ENCODE measurements at places on chromosomes 1 and 21.
A peak's percentile ranks its signal among the peaks of the same experiment; 100 is the strongest.

DNA sequence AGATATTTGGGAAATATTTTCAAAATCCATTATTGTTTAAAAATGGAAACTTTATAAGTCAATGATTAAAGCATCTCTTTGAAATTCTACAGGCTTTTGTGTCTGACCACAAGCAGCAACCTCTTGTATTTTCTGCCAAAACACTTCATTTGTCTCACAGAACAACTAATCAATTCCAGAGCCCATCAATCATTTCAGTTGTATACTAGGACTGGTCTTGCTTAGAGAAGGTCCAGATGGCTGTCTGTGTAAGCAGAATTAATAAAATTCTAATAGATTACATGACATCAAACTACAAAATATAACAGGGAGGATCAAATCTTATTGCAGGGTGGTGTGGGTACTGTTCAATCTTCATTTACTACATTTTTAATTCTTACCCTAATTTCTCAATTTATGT lies 76.4 kb downstream of the ACBD6 start:
- DNase-seq = no peak

- no peak for DNase-seq
Observed at GRCh38 chr1:9442278-9442846, 96.9 kb upstream of the SLC25A33 start.

- DNase-seq = no peak
Observed at GRCh38 chr1:5223206-5223605, 568.8 kb downstream of the AJAP1 start.

DNA sequence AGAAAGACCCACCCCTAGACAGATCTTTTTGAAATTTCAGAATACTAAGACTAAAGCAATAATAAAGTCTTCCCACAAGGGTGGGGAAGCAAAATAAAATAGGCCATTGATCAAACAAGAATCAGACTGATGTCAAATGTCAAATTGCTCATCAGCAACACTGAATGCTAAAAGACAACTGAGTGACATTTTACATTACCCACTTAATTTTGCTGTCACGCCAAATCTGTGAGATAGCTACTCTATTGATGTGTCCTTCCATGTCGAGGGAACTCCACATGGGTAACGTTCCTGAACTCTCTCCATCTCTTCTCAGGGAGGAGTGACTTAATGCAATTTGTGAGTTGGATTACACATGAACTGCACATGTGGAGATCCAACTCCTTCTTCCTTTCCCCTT lies 271.7 kb upstream of the CAMK1G start:
- no peak for DNase-seq

DNA sequence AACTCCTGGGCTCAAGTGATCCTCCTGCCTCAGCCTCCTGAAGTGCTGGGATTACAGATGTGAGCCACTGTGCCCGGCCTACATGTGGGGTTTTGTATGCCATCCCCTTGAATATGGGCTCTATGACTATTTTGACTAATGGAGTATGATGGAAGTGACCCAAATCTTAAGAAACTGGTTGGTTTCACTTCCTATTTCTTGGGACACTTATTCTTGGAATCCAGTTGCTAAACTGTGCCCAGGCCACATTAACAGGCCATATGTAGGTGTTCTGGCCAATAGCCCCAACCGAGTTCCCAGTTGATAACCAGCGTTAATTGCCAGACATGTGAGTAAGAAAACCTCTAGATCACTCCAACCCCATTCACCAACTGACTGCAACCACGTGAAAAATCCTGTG lies 36.3 kb upstream of the CLIC4 start:
- no peak for DNase-seq

GRCh38 chr1:21255284-21255942 lies 34.9 kb downstream of the ECE1 start:
- DNase-seq = peak; percentile 63

DNA sequence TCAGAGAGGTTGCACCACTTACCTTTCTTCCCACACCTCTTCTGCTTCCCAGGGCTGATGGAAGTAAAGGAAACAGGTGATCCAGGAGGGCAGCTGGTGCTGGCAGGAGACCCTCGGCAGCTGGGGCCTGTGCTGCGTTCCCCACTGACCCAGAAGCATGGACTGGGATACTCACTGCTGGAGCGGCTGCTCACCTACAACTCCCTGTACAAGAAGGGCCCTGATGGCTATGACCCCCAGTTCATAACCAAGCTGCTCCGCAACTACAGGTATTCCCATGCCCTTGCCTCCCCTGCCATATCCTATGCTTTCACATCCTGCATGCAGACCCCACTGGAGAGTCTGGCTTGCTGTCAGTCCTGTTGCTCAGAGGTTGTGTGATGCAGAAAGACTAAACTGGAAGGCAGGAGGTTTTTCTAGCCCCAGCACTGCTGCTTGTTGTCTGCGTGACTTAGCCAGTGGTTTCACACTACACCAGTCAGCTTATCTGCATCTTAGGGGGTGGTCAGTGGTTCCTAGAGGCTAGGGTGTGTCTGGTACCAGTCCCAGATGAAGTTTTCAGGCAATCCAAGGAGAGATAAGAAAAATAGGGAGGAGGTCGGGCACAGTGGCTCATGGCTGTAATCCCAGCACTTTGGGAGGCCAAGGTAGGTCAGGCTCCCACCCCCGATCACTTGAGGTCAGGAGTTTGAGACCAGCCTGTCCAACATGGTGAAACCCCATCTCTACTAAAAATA lies 10.2 kb downstream of the RHOC start:
- DNase-seq = no peak

DNA sequence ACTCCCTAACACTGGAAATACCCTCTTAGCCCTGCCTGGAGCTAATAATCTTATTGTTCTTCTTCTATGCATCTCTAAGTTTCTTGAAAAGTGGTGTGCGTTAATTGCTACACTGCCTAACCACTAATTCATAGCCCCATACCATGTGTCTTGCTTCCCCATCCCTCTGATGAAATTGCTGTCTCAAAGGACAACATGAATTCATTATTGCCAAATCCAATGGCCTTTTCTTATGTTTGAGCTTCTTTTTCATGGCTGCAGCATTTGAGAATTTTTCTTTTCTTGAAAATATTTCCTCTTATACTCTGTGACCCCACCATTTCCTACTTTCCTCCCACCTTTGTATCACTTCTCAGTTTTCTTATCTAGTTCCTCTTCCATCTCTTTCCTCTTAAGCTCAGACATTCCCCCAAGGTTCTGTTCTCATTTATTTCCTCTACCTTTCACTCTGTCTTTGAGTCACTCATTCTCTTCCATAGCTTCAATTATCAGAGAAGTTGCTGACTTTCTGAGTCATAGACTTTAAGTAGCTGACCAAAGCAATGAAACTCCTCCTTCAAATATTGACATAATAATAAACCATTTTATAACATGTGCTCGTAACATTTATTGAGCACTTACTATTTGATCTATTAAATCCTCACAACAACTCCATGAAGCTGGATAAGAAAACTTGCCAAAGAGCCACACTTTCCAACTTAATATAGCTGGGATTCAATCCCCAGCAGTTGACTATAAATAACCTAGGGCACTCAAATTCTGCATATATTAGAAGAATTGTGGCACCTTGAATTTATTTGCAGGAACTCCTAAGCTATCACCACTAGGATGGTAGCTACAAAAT lies 35.5 kb upstream of the ATP6V1G3 start:
- no peak for DNase-seq

- no peak for DNase-seq
Observed at GRCh38 chr1:62487956-62488355, 51.1 kb downstream of the USP1 start.

- DNase-seq = no peak
Observed at GRCh38 chr1:231729544-231729943, 103.0 kb downstream of the DISC1 start.

DNA sequence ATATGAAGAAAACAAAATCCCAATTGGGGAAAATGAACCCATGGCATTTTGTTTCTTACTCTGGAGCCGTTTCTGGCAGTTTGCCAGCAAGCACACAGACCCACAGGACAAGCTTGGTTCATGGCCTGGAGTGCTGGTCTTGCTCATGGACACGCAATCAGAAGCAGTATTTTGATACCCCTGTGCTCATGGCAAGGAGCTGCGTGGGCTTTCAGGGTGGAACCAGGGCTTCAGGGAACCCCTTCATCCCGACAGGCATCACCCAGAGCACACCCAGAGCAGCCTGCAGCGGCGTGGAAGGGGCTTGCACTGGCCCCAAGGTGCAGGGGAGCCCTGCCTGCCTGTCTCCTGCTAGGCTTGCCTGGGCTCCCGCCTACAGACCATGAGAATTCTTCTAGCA lies 45.4 kb upstream of the PCBP3 start:
- no peak for DNase-seq

GRCh38 chr1:234554218-234554697 lies 55.7 kb downstream of the IRF2BP2 start:
- DNase-seq = no peak

- DNase-seq = no peak
Observed at GRCh38 chr1:216779686-216780085, 56.5 kb upstream of the ESRRG start.

GRCh38 chr1:231940701-231941100 lies 314.1 kb downstream of the DISC1 start:
- no peak for DNase-seq

- DNase-seq = no peak
Observed at GRCh38 chr1:165666152-165666825, 32.1 kb downstream of the ALDH9A1 start.

DNA sequence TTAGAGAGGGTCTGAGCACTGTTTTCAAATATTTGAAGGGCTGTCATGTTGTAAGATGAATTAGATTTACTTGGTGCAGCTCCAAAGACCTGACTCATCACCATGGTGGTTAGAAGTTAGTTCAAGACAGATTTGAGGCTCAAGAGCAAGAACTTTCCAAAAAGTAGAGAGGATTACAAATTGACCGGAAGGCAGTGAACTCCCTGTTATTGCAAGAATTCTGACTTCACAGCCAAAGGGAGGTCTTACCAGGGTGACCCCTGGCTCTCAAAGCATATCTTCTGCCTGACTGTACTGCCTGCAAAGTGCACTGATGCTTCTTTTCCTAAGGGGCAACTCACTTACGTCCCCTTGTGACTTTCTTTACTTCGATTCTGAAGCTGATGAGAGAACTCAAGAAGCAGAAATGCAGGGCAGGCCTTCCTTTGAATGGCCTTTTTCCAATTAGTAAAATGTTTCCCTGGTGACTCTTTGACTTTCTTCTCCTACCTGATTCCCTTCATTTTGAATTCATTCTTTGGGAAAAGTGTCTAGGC lies 86.4 kb downstream of the NAV1 start:
- DNase-seq = no peak

DNA sequence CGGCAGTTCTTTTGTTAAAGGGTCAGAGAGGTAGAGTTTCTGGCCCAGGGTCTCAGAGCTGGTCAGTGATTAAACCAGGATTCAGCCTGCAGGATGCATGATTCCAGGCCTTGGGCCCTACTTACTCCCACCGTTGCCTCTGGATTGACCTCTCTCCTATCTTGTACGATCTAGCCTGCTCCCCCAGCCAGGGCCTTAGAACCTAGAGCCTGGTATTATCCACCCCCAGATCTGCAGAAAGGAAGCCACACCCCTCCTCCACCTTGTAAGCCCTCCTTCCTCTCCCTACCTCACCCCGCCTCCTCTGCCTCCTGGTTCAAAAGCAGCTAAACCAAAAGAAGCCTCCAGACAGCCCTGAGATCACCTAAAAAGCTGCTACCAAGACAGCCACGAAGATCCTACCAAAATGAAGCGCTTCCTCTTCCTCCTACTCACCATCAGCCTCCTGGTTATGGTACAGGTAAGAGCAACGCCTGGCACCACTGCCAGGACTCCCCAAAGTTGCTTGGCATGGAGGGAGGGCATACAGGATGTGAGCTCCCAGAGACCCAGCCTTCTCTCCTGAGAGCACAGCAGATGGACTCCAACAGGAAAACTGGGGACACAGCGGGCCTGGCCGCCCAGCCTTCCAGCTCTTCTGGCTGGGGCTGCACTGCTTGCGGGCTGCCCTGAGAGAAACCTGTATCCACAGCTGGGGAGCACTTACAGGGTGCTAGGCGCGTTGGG lies at the start of gene CD52:
TSS of gene CD52 (plus strand) at position 347 of the 726 bp plus-strand sequence. CDS start at position 407, 60 bp downstream.
- DNase-seq = no peak

- no peak for DNase-seq
Observed at GRCh38 chr1:165052936-165053335, 303.6 kb downstream of the LMX1A start.

DNA sequence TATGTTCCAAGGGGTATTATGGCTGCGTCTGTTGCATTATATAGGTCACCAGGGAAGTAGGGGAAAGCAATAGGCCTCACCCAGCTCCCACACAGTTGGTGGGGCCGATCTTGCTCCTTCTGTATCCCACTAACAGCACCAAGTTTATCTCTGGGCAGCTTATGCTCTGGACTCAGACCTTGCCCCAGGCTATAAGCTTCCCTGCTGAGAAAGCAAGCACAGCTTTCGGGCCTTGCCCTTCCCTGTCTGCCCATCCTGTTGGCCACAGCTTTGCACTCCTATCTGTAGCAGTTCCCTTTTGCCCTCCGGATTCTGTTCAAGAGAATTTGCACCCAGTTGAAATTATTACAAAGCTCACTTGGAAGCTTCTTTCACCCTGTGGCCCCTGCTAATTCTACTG lies 12.9 kb downstream of the KCNE1 start:
- no peak for DNase-seq

GRCh38 chr1:178628637-178629251 lies 96.3 kb upstream of the RALGPS2 start:
- no peak for DNase-seq

All from NCI-H1436 (cell line).